ENCODE measurements at places on chromosomes 13 and 19.

DNA sequence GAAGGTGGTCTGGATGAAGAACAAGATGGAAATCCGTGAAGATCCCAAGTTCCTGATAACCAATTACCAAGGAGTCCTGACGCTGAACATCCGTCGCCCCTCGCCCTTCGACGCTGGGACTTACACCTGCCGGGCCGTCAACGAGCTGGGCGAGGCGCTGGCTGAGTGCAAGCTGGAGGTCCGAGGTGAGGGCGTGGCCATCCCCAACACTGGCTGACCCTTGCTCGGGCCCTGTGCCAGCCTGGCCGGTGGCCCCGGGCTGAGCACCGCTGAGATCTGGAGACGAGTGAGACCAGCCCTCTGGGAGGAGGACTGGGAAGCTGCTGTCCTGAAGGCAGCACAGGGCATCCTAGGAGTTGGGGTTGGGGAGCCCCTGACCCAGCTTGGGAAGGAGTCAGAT, 12.0 kb upstream of the EMC10 start:
- no peaks in the 10 kb centered on the region for H3K4me1 ChIP-seq
- DNase-seq, result no peak
- H3K36me3 ChIP-seq, result no peaks in the 10 kb centered on the region
- no peak overlapping the region for H3K4me3 ChIP-seq

DNA sequence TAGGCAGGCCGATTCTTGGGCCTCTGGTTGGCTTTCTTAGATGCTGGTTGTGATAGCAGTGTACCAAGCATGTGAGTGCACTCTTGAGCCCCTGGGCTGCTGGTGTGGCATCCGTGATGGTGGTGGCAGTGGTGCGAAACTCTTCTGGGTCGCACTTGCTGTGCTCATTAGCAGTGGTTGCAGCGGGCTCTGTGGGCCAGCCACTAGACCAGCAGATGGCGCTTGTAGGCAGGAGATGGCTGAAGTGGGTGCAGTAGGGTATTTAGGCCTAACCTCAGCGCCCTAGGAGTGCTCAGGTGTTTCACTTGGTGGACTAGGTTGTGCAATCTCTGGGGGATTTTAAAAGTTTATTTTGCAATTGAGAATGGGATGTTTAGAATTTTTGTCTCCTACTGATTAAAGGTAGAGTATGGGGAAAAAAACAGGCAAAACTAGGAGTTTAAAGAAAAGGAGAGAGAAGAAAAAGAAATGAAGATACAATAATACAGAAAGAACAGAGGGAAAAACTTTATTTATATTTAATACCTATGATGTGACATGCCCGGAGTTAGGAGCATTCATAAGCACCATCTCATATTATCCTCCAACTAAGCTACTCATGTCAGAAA, 4.3 kb upstream of the ZNF17 start:
- peaks cover 4% of the 10 kb centered on the region for H3K4me1 ChIP-seq
- DNase-seq, result peak; percentile 62
- H3K27me3 ChIP-seq, result no peaks in the 10 kb centered on the region
- H3K27ac ChIP-seq, result no peak overlapping the region
- H3K4me3 ChIP-seq, result no peak overlapping the region

- H3K36me3 ChIP-seq, result no peaks in the 10 kb centered on the region
- no peaks in the 10 kb centered on the region for H3K4me1 ChIP-seq
- H3K4me3 ChIP-seq, result no peak overlapping the region
- no peak overlapping the region for H3K27ac ChIP-seq
These were observed 167.9 kb downstream of the KLF12 start for GRCh38 chr13:73966331-73966730.

DNA sequence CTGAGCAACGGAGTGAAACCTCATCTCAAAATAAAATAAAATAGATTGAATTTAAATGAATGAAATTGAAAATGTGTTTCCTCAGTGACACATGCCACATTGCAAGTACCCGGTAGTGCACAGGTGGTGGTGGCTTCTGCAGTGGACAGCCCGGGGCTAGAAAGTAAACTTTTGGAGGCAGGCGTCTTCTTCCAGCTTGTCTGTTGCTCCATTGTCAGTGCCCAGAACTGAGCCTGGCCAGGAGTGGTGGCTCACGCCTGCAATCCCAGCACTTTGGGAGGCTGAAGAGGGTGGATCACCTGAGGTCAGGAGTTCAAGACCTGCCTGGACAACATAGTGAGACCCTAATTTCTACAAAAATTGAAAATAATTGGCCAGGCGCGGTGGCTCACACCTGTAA, 5.7 kb downstream of the MYH14 start:
- no peak for DNase-seq
- H3K27ac ChIP-seq, result no peak overlapping the region
- no peak overlapping the region for H3K4me3 ChIP-seq
- H3K36me3 ChIP-seq, result peaks cover 8% of the 10 kb centered on the region

GRCh38 chr13:98393873-98394272, 183.0 kb downstream of the STK24 start:
- no peaks in the 10 kb centered on the region for H3K4me1 ChIP-seq
- H3K27me3 ChIP-seq, result no peaks in the 10 kb centered on the region
- no peaks in the 10 kb centered on the region for H3K36me3 ChIP-seq

DNA sequence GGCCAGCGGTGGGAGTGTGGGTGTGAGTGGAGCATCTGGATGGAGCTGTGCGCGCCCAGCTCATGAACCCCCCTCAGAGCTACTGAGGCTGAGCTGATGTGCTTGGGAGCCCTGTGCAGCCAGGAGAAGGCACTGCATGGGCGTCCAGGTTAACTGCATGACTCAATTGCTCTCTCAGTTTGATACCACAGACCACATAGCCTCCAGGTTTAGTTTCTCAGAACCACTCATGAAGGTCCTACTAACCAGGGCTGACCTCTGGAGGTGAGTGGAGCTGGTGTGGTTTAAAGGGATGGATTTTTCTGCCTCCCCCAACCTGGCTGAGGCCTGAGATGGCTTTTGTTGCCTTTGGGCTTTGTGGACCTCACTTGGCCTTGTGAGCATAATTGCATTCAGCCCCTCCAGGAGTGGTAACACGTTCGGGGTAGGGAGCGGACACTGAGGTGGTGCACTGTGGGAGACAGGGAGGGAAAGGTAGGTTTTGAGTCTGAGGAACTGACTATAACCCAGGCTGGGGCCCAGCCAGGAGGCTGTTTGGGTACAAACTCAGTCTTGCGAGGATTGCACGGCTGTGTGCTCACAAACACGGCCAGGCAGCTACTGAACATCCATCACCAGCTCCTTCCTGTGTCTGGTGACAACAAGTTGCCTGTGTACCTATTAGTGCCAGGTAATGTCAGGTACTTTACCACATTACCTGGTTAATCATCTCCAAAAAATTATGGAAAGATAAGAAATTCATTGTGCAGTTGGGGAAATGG, 97.5 kb downstream of the RGCC start:
- DNase-seq, result no peak
- H3K4me3 ChIP-seq, result no peak overlapping the region
- no peaks in the 10 kb centered on the region for H3K27me3 ChIP-seq
- no peaks in the 10 kb centered on the region for H3K36me3 ChIP-seq
- no peaks in the 10 kb centered on the region for H3K4me1 ChIP-seq
- no peak overlapping the region for H3K27ac ChIP-seq

DNA sequence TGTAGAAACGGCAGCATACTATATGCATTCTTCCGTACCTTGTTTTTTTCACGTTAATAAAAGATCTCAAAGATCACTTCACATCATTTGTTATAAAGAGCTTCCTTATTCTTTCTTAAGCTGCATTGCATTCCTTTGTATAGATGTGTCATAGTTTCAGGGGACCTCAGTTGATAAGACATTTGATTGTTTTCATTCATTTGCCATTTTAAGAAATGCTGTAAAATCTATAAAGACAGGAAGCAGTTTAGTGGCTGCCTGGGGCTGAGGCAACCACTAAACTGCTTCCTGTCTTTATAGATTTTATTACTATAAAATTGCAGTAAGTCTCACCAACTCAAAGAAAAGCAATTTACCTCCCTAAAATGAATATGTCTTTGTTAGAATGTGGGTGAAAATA, 59.4 kb downstream of the ZDHHC20 start:
- no peak overlapping the region for H3K27ac ChIP-seq
- no peak for DNase-seq
- H3K27me3 ChIP-seq, result no peaks in the 10 kb centered on the region
- no peaks in the 10 kb centered on the region for H3K4me1 ChIP-seq

DNA sequence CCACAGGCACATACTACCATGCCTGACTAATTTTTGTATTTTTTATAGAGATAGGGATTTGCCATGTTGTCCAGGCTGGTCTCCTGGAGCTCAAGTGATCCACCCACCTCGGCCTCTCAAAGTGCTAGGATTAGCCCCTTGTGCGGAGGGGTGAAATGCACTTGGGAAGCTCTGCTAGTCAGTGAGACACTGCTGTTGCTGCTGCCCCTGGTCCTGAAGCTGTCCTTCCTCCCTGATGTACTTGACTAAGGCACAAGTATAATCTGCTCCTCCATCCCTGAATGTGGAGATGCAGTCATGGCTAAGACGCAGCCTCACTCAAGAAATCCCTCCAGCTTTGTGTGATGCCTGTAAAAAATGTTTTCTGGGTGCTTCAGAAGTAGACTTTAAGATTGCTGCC, 124.5 kb downstream of the KCTD15 start:
- H3K27me3 ChIP-seq, result no peaks in the 10 kb centered on the region
- H3K4me3 ChIP-seq, result no peak overlapping the region
- no peaks in the 10 kb centered on the region for H3K36me3 ChIP-seq
- no peaks in the 10 kb centered on the region for H3K4me1 ChIP-seq
- no peak for DNase-seq
- H3K27ac ChIP-seq, result no peak overlapping the region

GRCh38 chr19:47225746-47226425, 5.1 kb downstream of the BBC3 start:
- H3K4me3 ChIP-seq, result peak overlapping the region; percentile 71
- H3K27me3 ChIP-seq, result no peaks in the 10 kb centered on the region
- peak; percentile 93 for DNase-seq
- H3K36me3 ChIP-seq, result peaks cover 4% of the 10 kb centered on the region
- H3K4me1 ChIP-seq, result no peaks in the 10 kb centered on the region
- H3K27ac ChIP-seq, result peak overlapping the region; percentile 97

- H3K4me1 ChIP-seq, result no peaks in the 10 kb centered on the region
- H3K36me3 ChIP-seq, result no peaks in the 10 kb centered on the region
- no peaks in the 10 kb centered on the region for H3K27me3 ChIP-seq
These were observed 748.8 kb downstream of the LIG4 start for GRCh38 chr13:107466326-107467099.

GRCh38 chr13:109166804-109167203, 537.4 kb downstream of the MYO16 start:
- H3K27ac ChIP-seq, result no peak overlapping the region
- no peak overlapping the region for H3K4me3 ChIP-seq
- H3K27me3 ChIP-seq, result no peaks in the 10 kb centered on the region
- no peaks in the 10 kb centered on the region for H3K36me3 ChIP-seq
- no peak for DNase-seq
- H3K4me1 ChIP-seq, result no peaks in the 10 kb centered on the region

- H3K27me3 ChIP-seq, result no peaks in the 10 kb centered on the region
- H3K36me3 ChIP-seq, result no peaks in the 10 kb centered on the region
- H3K27ac ChIP-seq, result no peak overlapping the region
- H3K4me3 ChIP-seq, result no peak overlapping the region
These were observed 390.4 kb downstream of the RFC3 start for GRCh38 chr13:34208336-34208735.

- no peaks in the 10 kb centered on the region for H3K4me1 ChIP-seq
- H3K36me3 ChIP-seq, result no peaks in the 10 kb centered on the region
- H3K27ac ChIP-seq, result no peak overlapping the region
- H3K27me3 ChIP-seq, result no peaks in the 10 kb centered on the region
- no peak overlapping the region for H3K4me3 ChIP-seq
These were observed 441.7 kb downstream of the OXGR1 start for GRCh38 chr13:96552559-96552958.

GRCh38 chr13:106471957-106472543, 63.4 kb downstream of the EFNB2 start:
- H3K4me1 ChIP-seq, result no peaks in the 10 kb centered on the region
- H3K27me3 ChIP-seq, result no peaks in the 10 kb centered on the region
- H3K36me3 ChIP-seq, result no peaks in the 10 kb centered on the region
- H3K27ac ChIP-seq, result no peak overlapping the region

GRCh38 chr13:20168396-20168795, 7.5 kb upstream of the GJA3 start:
- no peak overlapping the region for H3K27ac ChIP-seq
- H3K4me1 ChIP-seq, result no peaks in the 10 kb centered on the region
- no peak overlapping the region for H3K4me3 ChIP-seq
- H3K36me3 ChIP-seq, result no peaks in the 10 kb centered on the region

GRCh38 chr19:3514930-3515329, 8.8 kb downstream of the FZR1 start:
- no peak overlapping the region for H3K4me3 ChIP-seq
- no peak overlapping the region for H3K27ac ChIP-seq
- peaks cover 47% of the 10 kb centered on the region for H3K4me1 ChIP-seq
- peaks cover 8% of the 10 kb centered on the region for H3K36me3 ChIP-seq

DNA sequence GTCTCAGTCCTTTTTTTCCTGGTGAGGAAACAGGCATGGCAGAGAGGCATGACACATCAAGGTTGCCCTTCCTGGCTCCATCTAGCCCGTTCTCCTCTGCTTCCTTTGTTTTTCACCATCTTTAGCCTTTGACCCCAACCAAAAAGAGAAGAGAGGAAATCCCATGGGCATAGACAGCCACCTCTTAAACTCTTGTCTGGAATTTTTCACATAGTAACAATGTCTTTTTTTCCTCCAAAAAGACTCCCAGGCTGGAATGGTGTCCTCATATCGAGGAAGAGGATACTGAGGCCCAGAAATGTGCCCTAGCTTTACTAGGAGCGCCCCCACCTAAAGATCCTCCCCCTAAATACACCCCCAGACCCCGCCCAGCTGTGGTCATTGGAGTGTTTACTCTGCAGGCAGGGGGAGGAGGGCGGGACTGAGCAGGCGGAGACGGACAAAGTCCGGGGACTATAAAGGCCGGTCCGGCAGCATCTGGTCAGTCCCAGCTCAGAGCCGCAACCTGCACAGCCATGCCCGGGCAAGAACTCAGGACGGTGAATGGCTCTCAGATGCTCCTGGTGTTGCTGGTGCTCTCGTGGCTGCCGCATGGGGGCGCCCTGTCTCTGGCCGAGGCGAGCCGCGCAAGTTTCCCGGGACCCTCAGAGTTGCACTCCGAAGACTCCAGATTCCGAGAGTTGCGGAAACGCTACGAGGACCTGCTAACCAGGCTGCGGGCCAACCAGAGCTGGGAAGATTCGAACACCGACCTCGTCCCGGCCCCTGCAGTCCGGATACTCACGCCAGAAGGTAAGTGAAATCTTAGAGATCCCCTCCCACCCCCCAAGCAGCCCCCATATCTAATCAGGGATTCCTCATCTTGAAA, at the start of gene GDF15:
Gene GDF15, plus strand, starts transcription at position 484 of the 868 bp plus-strand sequence. Its CDS starts 32 bp downstream, at position 516.
- H3K27me3 ChIP-seq, result no peaks in the 10 kb centered on the region
- H3K4me1 ChIP-seq, result no peaks in the 10 kb centered on the region
- peak within 1 kb of the TSS; percentile 90 for H3K27ac ChIP-seq
- no peaks in the 10 kb centered on the region for H3K36me3 ChIP-seq
- peak; percentile 97 for DNase-seq
